Glomerular endothelial cell (primary cell): ENCODE measurements at places on chromosomes 16 and 17.

- DNase-seq: no peak
Measured at GRCh38 chr16:55120408-55120807, 189.7 kb downstream of the IRX5 start.

DNA sequence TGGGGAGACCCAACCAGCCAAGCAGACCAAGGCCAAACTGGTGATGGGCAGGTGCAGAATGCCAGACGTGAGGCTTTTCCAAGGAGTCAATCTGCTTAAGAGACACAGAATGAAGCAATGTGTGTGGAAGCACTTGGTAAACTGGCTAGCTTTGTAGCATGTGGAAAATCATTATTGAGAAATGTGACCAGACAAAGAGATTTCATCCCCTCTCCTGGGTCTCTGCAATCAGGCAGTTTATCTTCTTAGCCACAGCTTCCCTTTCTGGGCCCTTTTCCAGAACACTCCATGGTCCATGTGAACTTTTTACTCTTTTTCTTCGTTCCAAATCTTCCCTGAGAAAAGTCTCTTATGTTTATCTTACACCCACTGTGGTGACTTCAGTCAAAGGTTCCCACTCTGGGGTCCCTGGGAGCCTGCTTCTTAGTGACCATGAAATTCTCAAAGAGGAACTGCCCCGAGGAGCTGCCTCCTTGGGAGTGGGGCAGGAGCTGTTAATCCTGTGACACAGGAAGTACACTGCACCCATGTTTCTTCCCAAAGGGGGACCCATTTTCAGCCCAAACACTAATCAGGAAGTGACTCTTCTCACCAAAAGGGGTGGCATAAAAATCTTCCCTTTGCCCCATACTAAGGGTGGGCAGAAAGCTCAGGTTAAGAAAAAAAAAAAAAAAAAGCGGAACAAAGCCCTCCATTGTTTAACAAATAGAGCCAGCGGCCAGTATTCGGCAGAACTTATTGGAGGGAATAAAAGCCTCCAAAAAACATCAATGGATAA lies 346.2 kb upstream of the ASIC2 start:
- no peak for DNase-seq

DNA sequence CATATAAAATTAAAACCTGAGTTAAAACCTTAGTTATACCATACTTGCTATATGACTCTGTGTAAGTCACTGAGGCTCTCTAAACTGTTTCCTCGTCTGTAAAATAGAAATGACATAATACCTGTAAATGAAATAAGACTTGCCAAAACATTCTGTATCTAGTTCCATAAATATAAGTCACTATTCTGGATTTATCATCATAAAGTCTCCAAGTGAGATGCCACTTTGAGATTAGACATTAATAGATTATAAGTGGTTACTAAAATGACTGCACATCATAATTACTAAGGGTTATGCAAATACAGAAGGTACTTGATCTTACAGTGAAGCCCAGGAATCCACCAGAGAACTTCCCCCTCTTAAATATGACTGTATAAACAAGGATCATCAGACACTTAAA lies 12.0 kb upstream of the BRIP1 start:
- DNase-seq: no peak

GRCh38 chr17:36842963-36843558 lies 94.2 kb upstream of the LHX1 start:
- DNase-seq: no peak
